ENCODE measurements at places on chromosomes 11 and 22.
A peak's percentile ranks its signal among the peaks of the same experiment; 100 is the strongest.

DNA sequence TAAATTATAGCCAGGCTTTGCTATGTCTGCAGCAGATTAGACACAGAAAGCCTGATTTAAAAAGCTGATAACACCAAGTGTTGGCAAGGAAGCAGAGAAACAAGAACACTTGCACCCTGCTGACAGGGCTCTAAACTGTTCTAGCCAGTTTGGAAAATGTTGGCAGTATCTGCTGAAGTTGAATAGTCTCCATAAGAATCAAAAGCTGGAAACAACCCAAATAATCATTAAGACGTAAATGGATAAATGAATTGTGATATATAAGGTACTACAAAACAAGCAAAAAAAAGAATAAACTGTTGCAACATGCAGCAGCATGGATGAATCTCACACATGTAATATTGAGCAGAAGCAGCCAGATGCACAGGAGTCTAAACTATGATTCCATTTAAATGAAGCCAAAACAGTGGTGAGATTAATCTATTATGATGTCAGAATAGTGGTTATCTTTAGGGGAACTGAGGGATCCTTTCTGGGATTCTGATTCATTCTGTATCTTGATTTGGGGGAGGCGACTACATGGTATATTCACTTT lies 40.4 kb upstream of the ADORA2A start:
- H3K4me3 ChIP-seq: no peak overlapping the region
- peaks cover 41% of the 10 kb centered on the region for H3K4me1 ChIP-seq
- H3K27me3 ChIP-seq: no peaks in the 10 kb centered on the region
- H3K27ac ChIP-seq: peak overlapping the region; percentile 12
- H3K36me3 ChIP-seq: no peaks in the 10 kb centered on the region
- DNase-seq: no peak

GRCh38 chr22:27195094-27195493 lies 537.7 kb downstream of the MIAT start:
- H3K27ac ChIP-seq: peak overlapping the region; percentile 71
- H3K4me1 ChIP-seq: no peaks in the 10 kb centered on the region
- DNase-seq: peak; percentile 69
- no peaks in the 10 kb centered on the region for H3K36me3 ChIP-seq
- peaks cover 67% of the 10 kb centered on the region for H3K27me3 ChIP-seq
- no peak overlapping the region for H3K4me3 ChIP-seq

GRCh38 chr11:112958670-112959069 lies 2.5 kb upstream of the NCAM1 start:
- peaks cover 30% of the 10 kb centered on the region for H3K4me1 ChIP-seq
- no peaks in the 10 kb centered on the region for H3K36me3 ChIP-seq
- H3K27me3 ChIP-seq: peaks cover 61% of the 10 kb centered on the region
- no peak overlapping the region for H3K4me3 ChIP-seq

DNA sequence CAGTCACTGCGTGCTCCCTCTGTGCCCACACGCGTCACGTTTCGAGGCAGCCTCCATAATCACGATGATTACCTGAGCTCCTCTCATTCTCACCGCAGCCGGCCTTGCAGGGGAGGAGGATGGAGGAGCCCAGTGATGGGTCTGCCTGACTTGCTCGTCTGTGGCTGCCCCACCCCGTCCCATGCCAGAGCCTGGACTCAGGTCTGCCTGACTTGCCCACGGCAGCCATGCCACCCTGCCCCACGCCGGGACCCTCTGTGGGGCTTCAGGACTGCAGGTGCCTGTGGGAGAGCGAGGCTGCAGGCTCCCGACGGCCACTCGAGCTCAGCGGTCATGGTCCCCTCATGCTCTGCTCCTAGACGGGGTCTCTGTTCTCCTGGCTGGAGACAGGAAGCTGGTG lies 1025.1 kb downstream of the BRD1 start:
- no peak overlapping the region for H3K4me3 ChIP-seq
- H3K36me3 ChIP-seq: no peaks in the 10 kb centered on the region
- H3K27me3 ChIP-seq: peaks cover 59% of the 10 kb centered on the region
- no peaks in the 10 kb centered on the region for H3K4me1 ChIP-seq
- no peak for DNase-seq

- peaks cover 15% of the 10 kb centered on the region for H3K27me3 ChIP-seq
- no peak for DNase-seq
- H3K4me3 ChIP-seq: no peak overlapping the region
- H3K27ac ChIP-seq: peak overlapping the region; percentile 24
Observed at GRCh38 chr11:121661880-121662486, 209.2 kb upstream of the SORL1-AS1 start.

DNA sequence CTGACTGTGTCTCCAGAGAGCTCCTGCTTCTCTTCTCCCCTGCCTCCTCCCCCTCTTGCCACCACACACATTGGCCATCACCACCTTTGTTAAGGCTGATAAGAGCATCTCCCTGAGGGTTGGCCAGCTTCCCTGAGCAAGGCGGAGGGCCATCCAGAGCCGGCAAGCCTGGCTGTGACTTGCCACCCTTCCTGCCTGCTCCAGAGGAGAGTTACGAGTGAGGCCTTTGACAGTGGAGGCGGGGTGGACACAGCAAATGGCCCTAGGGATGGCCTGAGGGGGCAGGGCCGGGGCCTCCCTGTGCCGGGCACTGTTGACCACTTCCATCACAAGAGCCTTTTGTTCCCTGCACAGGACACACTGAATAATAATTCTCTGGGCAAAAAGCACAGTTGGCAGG lies 5.4 kb downstream of the FREY1 start:
- no peaks in the 10 kb centered on the region for H3K27me3 ChIP-seq
- peaks cover 31% of the 10 kb centered on the region for H3K4me1 ChIP-seq
- DNase-seq: no peak
- no peak overlapping the region for H3K27ac ChIP-seq
- no peak overlapping the region for H3K4me3 ChIP-seq

GRCh38 chr11:44014968-44015623 lies 32.7 kb upstream of the ACCSL start:
- no peak for DNase-seq
- H3K4me1 ChIP-seq: peaks cover 40% of the 10 kb centered on the region
- H3K4me3 ChIP-seq: no peak overlapping the region
- H3K36me3 ChIP-seq: no peaks in the 10 kb centered on the region
- H3K27me3 ChIP-seq: no peaks in the 10 kb centered on the region

- H3K36me3 ChIP-seq: no peaks in the 10 kb centered on the region
- DNase-seq: no peak
- H3K4me1 ChIP-seq: peaks cover 11% of the 10 kb centered on the region
Observed at GRCh38 chr22:19800761-19801244, 40.2 kb downstream of the TBX1 start.

DNA sequence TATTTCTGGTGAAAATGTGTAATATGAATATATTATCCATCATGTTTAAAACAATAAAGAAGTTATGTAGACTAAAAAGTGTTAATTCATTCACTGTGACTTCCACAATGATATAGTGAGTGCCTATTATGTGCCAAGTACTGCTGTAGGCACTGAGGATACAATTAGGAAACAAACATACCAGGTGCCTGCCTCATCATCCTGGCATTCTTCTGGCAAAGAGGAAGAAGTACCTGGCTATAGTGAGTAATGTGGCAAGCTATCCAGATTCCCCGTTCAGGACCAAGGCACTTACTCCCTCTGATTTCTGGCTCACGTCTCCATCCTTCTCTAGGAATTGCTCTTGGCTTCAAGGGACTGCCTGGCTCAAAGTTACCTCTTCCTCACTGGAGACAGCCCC lies 77.5 kb upstream of the CLMP start:
- H3K36me3 ChIP-seq: no peaks in the 10 kb centered on the region
- H3K4me3 ChIP-seq: no peak overlapping the region

DNA sequence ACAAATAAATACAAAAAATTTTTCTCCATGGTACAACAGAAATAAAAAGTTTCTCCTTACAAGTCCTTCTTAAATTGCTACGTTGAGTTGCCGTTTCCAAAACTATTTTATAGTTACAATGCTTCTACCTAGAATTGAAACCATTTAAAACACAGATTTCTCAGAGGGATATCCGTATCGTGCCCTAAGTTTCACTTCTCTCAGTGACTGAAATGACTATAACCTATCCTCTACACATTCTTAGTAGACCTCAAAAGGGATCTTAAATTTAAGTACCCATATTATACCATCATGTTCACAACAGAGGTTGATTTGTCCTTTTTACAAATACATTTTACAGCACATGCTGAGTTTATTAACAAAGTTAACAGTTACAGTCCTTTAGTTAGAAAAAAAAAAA lies 44.1 kb downstream of the USP28 start:
- no peak overlapping the region for H3K27ac ChIP-seq
- H3K36me3 ChIP-seq: peaks cover 89% of the 10 kb centered on the region
- H3K4me3 ChIP-seq: no peak overlapping the region
- DNase-seq: no peak
- no peaks in the 10 kb centered on the region for H3K27me3 ChIP-seq

GRCh38 chr11:85709941-85710702 lies 24.1 kb upstream of the CCDC89 start:
- H3K27me3 ChIP-seq: no peaks in the 10 kb centered on the region
- no peak for DNase-seq
- H3K4me1 ChIP-seq: no peaks in the 10 kb centered on the region
- H3K27ac ChIP-seq: no peak overlapping the region

DNA sequence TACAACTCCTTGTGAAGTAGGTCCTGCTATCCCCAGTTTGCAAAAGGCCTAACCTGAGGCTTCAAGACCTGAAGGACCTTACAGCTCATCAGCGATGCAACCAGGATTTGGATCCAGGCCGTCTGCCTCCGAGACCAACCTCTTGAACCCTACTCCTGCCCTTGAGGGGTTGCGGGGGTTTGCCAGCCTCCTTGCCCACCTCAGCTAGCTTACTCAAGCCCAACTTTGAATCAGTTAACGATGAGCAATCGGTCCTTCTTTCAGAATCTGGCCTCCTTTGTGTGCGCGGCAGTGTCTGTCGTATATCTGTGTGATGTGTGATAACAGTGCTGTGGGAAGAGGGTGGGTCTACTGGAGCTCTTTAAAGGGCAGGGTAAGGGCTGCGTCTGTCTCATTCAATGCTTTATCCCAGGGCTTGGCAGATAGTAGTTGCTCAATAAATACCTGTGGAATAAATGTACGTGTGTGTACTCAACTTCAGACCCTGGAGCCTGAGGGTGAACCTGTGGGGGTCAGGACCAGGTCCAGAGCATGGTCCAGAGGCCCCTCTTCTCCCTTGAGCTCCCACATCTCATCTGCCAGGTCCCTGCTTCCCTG lies 3.2 kb downstream of the CHRM1 start:
- H3K4me1 ChIP-seq: peaks cover 14% of the 10 kb centered on the region
- no peak overlapping the region for H3K27ac ChIP-seq
- no peak for DNase-seq
- H3K27me3 ChIP-seq: peaks cover 31% of the 10 kb centered on the region

GRCh38 chr11:108491936-108492335 lies 6.2 kb downstream of the POGLUT3 start:
- no peak overlapping the region for H3K27ac ChIP-seq
- DNase-seq: no peak
- peaks cover 13% of the 10 kb centered on the region for H3K4me1 ChIP-seq
- no peak overlapping the region for H3K4me3 ChIP-seq

DNA sequence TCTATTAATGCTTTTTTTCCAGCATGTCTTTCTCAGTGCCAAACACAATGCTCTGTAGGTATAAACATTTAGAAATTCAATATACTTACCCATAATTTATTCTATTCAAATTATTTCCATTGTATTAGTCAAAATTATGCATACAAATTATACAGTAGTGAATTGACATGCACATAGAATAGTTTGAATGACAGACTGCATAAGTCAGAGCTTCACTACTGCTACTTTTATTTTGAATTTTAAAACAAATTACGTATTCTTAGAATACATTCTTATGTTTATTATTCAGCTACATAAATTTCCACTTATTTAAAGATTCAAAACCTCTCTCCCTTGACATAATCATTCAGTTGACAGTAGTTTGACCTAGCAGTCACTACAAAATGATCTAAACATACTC lies 808.0 kb upstream of the CCDC179 start:
- no peaks in the 10 kb centered on the region for H3K27me3 ChIP-seq
- no peak overlapping the region for H3K27ac ChIP-seq
- H3K4me1 ChIP-seq: no peaks in the 10 kb centered on the region
- no peak overlapping the region for H3K4me3 ChIP-seq
- H3K36me3 ChIP-seq: no peaks in the 10 kb centered on the region
- no peak for DNase-seq

DNA sequence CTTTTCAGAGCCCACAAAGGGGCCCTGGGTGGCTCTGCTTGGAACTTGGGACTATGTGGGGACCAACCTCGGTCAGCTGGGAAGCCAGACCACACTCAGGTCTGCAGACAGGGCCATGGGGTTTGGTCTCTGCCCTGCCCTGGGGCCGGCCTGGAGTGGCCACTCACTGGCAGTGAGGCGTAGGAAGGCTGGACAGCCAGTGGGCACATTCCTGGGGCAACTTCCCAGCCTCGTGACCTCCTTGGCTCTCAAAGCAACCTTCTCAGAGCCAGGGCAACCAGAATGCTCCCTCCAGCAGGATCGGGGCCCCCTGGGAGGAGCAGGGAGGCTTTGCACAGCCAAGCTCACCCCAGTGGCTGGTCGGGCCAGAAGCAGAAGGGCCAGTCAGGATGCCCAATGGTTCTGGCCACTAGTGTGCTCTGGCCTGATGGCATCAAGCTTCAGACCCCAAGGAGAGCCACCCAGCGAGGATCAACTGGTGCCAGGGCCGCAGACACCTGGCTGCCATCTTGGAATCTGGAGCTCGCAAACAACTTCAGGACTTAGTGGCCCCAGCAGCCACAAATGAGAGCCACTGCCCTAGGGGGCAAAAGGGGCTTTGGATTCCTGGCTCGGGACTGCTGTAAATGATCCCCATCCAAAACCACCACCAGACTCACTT lies 87.1 kb downstream of the MYEOV start:
- no peaks in the 10 kb centered on the region for H3K27me3 ChIP-seq
- H3K27ac ChIP-seq: no peak overlapping the region
- H3K4me3 ChIP-seq: no peak overlapping the region
- no peak for DNase-seq
- H3K36me3 ChIP-seq: no peaks in the 10 kb centered on the region

- no peaks in the 10 kb centered on the region for H3K36me3 ChIP-seq
- peaks cover 96% of the 10 kb centered on the region for H3K4me1 ChIP-seq
- peak; percentile 48 for DNase-seq
- H3K4me3 ChIP-seq: peak overlapping the region; percentile 41
- no peaks in the 10 kb centered on the region for H3K27me3 ChIP-seq
Observed at GRCh38 chr22:46587492-46588278, 32.5 kb upstream of the GRAMD4 start.

DNA sequence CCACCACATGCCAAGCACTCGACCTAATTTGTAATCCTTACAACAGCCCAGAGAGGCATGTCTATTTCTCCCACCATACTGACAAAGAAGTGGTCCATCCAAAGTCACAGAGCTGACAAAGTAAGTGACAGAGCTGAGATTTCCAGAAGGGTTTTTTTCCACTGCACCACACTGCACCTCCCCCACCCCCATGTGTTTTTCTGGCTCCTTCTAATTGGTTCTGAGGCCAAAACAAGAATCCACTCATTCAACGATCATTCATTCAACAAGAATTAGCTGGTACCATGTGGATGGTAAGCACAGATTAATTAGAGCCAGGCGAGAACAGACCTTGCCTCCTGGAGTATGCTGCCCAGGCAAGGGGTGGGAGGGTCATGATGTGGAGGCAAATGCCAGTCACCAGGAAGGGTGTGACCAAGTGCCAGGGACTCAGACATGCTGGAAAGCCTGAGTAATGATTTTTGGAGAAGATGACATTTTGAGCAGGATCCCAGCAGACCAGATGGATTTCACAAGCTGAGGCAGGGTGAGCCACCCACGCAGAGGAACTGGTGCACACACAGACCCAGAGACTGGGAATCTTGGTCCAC lies 14.9 kb upstream of the PRG2 start:
- H3K36me3 ChIP-seq: peaks cover 35% of the 10 kb centered on the region
- H3K27ac ChIP-seq: peak overlapping the region; percentile 79
- no peak overlapping the region for H3K4me3 ChIP-seq
- H3K27me3 ChIP-seq: peaks cover 5% of the 10 kb centered on the region

GRCh38 chr22:20298803-20299745 lies 20.8 kb downstream of the DGCR6L start:
- peak; percentile 84 for DNase-seq
- peaks cover 27% of the 10 kb centered on the region for H3K27me3 ChIP-seq
- H3K4me1 ChIP-seq: peaks cover 18% of the 10 kb centered on the region
- no peak overlapping the region for H3K27ac ChIP-seq

All from left ventricle myocardium inferior (tissue), 1 donor.